ENCODE measurements at places on chromosomes 6 and 20.

DNA sequence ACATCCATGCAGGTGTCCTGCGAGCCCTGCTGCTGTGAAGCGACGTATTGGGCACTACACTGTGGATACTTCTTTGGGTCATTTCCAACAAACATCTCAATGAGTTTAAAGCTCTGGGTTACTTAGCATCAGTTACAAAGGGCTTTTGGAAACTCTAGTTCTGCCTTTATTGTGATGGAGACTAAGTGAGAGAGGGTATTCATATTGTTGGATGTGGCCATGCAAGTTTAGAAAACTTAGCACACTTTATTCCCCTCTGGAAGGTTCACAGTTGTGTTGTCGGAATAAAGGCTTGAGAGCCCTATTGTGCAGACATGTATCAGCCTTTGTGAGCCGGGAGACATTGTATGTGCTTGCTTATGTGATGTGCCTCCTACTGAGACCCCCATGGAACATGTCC is 22.1 kb downstream of the DUSP22 start:
- no peak for DNase-seq

DNA sequence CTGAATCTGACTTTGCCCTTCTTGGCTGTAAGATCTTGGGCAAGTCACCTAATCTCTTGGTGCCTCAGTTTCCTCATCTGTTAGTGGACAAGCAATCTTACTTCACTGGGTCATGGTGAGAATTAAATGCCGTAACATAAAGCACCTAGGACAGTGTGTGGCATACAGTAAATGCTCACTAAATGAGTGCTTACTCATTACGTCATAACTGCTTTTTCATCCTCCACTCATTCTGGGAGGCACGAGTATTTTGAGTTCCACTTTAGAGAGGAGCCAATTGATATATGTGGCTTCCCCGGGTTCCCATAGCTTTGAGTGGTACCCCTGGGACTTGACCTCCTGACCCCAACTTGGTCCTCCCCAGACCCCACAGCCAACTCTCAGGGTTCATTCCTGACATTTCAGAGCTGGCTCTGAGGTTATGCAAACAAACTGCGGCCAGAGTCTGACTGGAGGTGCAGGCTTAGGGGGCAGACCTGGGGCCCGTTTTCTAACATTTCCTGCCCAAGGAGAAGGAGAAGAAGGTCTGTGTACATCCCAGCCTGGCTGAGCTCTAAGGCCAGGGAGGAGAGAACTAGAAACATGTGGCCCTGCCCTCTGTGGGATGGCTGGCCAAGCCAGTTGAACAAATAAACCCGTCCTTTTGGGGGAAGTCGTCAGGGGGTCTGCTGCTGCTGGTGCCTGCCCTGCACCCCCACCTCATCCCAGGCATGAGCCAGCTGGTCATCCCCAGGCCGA is 5.8 kb downstream of the ANGPT4 start:
- DNase-seq: no peak

DNA sequence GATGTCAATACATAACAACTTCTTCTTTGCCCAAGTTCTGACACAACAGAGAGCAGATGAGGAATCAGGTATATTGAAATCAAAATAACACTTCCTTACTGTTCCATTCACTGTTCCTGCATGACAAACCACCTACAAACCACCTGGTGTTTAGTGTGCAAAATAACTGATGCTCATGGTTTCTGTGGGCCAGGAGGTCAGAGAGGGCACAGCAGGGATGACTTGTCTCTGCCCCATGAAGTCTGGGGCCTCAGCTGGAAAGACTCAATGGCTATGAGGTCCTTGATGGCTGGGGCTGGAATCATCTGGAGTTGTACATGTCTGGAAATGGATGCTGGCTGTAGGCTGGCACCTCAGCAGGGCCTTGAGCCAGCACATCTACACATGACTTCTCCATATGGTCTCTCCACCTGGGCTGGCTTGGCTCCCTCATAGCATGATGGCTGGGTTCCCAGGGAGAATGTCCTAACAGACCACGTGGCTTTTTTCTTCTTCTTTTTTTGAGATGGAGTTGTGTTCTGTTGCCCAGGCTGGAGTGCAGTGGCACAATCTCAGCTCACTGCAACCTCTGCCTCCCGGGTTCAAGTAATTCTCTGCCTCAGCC is 7.4 kb upstream of the COX4I2 start:
- DNase-seq: no peak

DNA sequence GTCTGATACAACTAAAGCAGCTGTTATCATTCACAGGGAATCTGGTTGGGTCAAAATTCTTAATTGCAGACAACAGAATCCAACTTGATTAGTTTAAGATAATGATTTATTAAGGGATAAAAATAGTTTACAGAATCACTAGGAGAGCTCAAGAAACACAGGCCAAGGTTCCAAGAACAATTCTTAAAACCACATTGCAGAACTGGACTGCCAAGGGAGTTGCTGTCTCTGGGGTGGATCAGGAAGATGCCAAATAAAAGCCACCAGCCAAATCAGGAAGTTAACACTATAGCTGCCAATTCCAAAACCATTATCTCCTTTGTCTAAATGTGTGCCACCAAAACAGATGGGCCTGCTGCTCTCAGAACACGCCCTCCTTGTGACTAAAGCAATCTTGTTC is 53.7 kb downstream of the NUDT3 start:
- peak; percentile 36 for DNase-seq

DNA sequence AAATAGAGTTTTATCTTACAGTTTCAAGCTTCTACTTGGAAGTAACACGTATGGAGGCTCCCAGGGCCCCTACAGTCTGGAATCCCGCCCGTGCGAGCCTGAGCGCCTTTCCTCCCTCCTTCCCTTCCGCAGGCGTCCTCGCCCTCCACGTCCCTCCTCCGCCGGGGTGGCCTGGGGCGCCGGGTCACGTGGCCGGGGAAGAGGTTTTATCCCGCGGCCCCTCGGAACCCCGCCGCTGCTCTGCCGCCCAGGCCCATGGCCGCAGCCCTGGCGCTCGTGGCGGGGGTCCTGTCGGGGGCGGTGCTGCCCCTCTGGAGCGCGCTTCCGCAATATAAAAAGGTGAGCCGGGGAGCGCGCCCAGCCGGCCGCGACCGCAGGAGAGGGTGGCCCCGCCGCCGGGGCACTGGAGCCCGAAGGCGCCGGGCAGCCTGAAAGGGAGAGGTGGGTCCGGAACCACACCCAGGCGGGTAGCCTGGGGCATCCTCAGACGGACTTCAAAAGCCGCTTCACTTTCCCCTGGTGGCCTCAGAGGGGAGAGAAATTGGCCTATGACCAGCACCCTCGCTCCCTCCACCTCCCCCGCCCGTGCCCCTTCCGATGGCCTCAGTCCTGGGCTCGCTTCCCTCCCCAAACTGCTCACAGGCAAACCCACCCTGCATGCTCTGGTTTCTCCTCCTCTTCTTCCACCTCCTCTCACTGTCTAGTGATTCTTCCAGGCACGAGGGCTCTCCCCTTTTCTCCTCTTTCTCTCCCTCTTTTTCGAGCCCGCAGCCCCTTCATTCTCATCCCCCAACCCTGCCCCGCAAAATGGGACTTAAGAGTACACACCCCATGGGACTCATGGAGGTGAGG is at the start of gene CLPSL2:
Gene CLPSL2, plus strand, starts transcription at position 235 of the 852 bp plus-strand sequence. Its CDS starts 21 bp downstream, at position 256.
- DNase-seq: peak; percentile 47
